ENCODE measurements at places on chromosomes 4 and X. TPM values are rescaled to one million over a fixed set of nuclear protein-coding genes. Genes with fewer than 3 reads are reported as not detected.

TMA16 gene
- 29.6 TPM for total RNA-seq

MSN gene
- total RNA-seq: 407 TPM

F8A3 gene
- not detected for total RNA-seq

MAGEA11 gene
- total RNA-seq: not detected

UGDH gene
- total RNA-seq: 33.9 TPM

SNCA gene
- 44.6 TPM for total RNA-seq

NXF2B gene
- total RNA-seq: not detected

XKRX gene
- 0.14 TPM for total RNA-seq

PTCHD1 gene
- not detected for total RNA-seq
